ENCODE measurements at places on chromosomes 2 and 18.

DNA sequence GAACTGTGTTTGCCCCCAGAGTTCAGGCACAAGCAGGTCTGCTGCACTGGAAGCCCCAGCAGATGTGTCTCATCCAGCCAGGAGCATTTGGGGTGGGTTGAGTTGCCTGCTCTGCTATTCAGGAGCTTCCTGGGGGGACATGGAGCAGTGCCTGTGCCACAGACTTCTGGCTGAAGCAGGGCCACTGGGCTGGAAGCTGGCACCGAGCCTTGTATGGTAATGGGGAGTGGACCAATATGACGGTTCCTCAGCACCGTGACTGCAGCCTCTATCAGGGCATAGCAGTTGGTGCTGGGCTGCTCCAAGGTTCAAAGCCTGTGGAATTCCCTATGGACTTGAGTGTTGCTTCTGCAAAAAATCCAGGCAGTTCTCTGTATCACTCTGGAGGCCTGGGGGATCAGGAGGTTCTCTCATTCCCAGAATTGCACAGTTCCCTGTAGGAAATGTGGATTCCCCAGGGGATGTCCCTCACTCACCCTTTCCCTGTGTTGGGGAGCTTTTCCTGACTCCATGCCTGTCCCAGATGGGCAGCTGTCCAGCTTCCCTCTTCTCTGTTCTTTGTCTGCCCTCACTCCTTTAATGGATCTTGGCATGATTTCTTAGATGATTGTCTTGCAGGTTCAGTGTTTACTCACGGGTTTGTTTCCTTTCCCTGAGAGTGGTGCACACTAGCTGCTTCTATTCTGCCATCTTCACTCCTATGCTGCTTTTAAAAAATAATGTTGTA is 37.2 kb upstream of the THSD7B start:
- DNase-seq = no peak

GRCh38 chr2:63023444-63023843 is 27.2 kb upstream of the OTX1 start:
- no peak for DNase-seq

GRCh38 chr2:12090590-12090989 is 344.2 kb downstream of the LPIN1 start:
- DNase-seq = no peak

- DNase-seq = no peak
Measured at GRCh38 chr2:25596516-25597244, 76.7 kb downstream of the DTNB start.

GRCh38 chr2:236507393-236508085 is 62.1 kb upstream of the ACKR3 start:
- DNase-seq = peak; percentile 41

GRCh38 chr18:49652881-49653724 is 91.2 kb downstream of the LIPG start:
- no peak for DNase-seq

DNA sequence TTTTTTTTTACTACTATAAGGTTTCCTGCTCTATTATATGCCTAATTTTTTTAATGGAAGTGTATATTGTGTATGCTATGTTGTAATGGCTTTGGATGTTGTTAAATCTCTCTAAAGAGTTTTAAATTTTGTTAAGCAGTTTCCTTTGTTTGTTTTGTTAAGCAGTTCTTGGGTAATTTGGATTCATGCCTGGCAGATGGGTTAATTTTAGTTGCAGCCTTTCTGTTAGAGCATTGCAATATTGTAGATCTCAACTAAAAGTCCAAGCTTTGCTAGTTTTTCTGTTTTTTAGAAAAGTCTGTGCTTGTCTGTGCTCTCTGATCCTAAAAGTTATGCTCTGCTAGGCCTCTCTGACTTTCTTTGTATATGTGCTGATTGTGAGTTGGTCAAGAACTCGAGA is 1229.0 kb upstream of the NRXN1 start:
- DNase-seq = no peak
